BJ (cell line): ENCODE measurements at places on chromosomes 1 and 21. TPM values are rescaled to one million over a fixed set of nuclear protein-coding genes. Genes with fewer than 3 reads are reported as not detected.
A peak's percentile ranks its signal among the peaks of the same experiment; 100 is the strongest.

GRCh38 chr1:109559995-109560394 is 11.6 kb downstream of the GNAI3 start:
- DNase-seq: peak; percentile 37

- DNase-seq: no peak
These were observed 2.6 kb upstream of the SYTL1 start for GRCh38 chr1:27339213-27339612.

- no peak for DNase-seq
These were observed 511 bp downstream of the NDC1 start for GRCh38 chr1:53837646-53837923.

DNA sequence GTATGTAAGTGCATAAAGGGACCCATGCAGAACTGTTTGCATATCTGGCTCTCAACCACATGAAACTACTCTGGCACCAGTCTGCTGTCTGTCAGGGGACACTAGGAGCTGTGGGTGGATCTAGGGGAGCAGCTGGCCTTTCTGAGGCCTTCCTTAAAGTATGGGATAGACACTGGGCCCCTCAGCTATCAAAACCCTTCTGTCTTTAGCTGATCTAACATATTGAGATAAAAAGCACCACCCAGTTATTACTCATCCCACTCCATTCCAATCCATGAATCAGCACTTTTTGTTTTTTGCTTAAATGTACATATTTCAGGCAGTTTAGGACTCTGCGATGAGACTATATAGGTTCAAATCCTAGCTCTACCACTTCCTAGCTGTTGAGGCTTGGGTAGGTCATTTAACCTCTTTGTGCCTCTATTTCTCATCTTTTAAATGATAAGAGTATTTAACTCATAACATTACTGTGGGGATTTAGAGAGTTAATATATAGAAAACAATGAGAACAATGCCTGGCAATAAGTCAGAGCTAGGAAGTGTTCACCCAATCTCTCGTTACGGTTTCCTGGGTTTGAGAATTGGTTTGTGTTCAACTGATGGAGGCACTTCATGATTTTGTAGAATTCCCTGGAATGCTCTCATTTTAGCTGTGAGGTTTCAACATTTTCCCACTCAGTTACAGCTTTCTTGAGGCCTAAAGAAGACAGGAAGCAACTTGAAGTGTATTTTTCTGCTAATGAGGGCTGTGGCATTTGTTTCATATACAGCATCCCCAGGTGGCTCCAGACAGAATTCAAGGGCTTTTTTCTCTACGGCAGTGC is 68.9 kb downstream of the LRIG2 start:
- DNase-seq: no peak

DNA sequence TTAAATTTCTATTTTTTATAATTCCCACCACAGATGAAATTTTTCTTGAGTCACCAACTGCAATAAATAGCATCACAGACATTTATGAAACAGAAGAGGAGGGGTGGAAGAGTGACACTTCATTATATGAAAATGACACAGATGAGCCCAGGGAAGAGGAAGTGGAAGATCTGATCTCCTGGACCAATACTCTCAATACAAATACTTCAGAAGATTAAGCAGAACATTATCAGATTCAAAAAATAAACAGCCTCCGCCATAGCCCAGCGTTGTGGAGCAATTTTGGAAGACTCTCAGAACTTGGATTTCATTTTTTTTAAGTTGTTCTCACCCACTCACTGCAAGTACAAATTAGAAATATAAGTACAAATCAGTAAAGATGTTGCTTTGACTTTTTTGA is 63.6 kb downstream of the UBE2U start:
- no peak for DNase-seq

GRCh38 chr1:109499081-109499480 is 5.2 kb downstream of the CYB561D1 start:
- no peak for DNase-seq

DNA sequence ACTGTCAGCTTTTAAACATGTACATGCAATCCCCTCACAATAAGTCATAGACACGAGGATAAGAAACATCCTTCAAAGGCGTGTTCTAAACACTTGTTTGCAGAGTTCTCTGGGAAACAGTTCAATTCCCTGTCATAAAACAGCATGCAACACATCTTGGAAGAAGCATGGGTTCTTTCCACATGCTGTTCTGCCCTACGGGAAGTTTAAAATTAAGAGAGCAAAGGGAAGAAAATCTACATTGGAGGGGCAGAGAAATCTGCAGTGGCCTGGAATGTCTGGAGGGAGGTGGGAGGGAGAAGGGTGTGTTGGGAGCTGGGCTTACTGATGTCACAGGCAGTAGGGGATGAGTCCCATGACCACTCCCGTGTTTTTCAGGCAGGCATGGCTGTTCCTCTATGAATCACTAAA is 98.3 kb upstream of the SLC2A1 start:
- peak; percentile 77 for DNase-seq

The TBCE gene
- polyA plus RNA-seq: 16.0 and 28.6 TPM in 2 replicates

The MAB21L3 gene
- polyA plus RNA-seq: 0.11 and 0.34 TPM in 2 replicates

The IL24 gene
- polyA plus RNA-seq: 0.10 and 0.25 TPM in 2 replicates
